ENCODE measurements at places on chromosomes 1 and 21.

GRCh38 chr1:161000736-161001480 lies 20.0 kb downstream of the F11R start:
- DNase-seq: no peak

DNA sequence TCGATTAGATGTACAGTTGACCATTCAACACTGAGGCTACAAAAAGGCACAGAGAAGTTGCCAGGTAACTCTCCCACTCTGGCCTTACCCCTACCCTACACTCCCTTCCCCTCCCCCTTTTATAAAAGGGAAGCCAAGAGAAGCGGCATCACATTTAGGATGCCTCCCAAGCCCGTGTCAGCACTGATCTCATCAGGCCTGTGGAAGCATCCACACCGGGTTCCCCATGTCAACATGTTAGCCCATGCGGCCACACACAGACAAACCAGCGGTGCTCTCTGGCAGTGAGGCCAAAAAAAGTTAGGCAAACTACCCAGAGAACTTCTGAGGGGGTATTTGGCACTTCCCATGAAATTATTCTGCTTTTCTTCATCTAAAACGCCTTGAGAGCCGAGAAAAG lies 29.9 kb downstream of the BCAR3 start:
- no peak for DNase-seq

GRCh38 chr1:3162322-3162882 lies 93.4 kb downstream of the PRDM16 start:
- DNase-seq: no peak

DNA sequence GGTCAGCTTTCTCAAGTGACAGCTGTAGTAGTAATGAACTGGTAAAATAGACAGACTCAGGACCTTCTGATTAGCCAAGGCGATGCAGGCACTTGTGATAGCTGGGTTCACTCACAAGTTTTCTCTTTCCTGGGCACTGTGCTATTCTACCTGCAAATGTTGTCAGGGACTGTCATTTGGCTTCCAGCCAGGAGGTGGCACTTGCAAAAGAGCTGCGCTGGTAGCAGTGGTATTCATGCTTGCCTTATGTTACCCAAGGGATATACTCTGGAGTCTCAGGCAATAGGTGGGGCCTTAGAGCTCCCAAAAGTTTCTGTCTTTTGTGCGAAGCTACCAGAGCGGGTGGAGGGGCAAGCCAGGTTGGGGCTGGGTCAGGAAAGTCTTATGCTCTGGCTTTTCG lies 23.5 kb downstream of the IFI44 start:
- DNase-seq: no peak

DNA sequence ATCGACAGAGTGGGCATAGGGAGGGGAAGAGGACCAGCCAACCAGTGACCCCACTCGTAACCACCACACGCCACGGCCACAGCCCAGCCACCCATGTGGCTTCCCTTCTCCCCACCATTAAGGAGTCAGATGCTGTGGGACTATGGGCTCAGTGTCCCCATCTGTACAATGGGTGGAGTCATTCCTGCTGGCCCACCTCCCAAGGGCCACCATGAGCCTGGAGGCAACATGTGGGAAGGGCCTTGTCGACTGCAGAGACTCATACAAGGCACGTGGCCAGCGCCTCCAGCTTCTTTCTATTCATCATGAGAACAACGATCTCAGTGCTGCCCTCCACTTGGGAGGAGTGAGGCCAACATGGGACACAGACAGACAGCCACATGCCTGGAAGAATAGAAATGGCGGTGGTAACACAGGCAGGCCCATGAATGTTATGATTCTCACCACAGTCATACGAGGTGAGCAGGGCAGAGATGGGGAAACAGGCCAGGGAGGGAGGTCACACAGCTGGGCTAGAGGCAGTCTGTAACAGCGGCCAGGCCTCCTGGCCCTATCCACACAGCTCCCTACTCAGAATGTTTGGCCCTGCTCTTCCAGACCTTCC lies 16.1 kb downstream of the LRP8 start:
- no peak for DNase-seq

DNA sequence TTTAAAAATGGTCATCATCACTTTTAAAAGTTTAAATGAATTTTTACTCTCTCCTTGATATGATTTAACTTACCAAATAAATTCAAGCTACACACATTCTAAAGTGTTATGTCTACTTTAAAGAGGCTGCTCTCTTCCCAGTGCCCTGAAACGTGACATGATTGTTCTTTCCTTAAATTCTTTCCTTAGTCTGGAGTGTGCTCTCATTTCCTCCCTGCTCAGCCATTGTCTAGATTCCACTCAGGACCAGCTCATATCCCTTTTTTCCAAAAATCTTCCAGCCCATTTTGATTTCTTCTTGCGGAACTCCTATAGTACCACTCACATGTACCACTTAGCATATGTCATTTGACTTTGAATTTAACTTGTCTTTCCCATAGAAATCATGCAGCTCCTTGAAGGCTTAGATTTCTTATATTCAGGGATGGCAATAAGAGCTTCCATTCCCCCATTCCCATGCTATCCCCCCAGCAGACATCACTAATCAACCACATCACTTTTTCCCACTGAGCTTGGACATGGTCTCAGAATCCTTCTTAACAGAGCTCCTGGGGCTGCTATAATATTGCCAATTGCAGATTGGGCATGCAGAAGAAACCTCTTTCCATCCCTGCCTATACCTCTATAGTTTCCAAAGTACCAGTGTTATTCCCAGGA lies 54.7 kb upstream of the ITPKB start:
- DNase-seq: no peak

DNA sequence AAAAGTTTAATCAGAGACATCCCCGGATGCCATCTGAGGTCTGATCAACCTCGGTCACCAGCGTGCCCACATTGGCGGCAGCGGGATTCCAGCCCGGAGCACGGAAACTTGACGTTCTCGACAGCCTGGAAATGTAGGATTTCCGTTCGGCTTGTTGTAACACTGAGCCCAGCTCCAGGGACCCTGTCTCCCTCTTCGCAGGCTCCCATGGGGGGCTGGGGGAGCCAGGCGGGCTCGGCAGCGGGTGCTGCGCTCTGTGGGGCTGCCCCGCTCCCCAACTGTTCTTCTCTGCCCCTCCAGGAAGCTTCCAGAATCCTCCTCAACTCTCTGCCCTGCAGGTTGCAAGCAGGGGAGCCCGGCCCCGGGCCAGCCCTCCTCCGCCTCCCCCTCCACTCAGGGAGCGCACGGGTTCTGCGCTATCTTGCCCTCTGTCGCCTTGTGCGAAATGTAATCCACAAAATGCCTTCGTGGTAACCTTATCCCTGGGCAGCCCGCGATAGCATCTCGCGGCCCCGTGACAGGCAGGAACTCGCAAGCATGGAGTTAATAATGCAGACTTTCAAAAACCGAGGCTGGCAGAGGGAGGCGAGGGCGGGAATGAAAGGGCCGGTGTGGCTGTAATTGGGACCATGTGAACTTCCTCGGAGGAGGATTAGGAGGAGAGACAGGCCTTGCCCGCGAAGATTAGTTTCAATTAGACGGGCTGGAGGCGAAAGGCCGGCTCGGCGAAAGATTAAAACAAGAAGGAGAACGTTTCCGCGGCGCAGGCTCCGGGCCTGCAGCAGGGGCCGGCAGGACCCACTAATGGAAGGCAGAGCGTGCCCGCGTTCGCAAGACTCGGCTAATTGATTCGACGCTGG lies 53.9 kb upstream of the TTC34 start:
- no peak for DNase-seq

Data from head of caudate nucleus (tissue), 42 donors.